ENCODE measurements at places on chromosomes 5 and 9.

GRCh38 chr5:111211341-111211740 lies 12.8 kb upstream of the CAMK4 start:
- no peak for DNase-seq

DNA sequence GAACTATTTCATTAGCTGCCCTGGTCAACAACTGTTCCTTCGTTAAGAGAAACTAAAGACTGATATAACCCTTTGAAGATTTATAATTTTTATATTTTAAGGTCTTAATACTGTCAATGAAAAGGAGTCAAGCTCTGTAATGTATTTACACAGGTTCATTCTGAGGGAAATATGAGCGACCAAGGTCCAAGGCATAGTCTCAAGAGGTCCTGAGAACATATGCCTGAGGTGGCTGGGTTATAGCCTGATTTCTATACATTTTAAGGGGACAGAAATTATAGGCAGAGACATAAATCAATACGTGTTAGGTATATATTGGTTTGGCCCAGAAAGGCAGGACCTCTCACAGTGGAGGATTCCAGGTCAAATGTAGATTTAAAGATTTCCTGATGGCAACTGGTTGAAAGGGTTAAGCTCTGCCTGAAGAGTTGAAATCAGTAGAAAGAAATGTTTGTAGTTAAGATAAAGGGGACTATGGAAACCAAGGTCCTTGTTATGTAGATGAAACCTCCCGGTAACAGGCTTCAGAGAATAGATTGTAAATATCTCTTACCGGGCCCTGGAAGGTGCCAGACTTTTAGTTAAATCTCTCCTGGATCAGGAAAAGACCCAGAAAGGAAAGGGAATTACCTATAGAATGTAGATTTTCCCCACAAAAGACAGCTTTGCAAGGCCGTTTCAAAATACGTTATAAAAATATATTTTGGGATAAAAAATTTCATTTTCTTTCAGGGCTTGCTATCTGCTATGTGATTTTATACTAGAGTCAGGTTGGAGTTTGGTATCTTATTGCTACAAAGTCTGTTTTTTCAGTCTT lies 107.3 kb upstream of the PRLR start:
- no peak for DNase-seq

- DNase-seq = no peak
Measured at GRCh38 chr5:136109453-136110135, 23.1 kb upstream of the SMAD5 start.

DNA sequence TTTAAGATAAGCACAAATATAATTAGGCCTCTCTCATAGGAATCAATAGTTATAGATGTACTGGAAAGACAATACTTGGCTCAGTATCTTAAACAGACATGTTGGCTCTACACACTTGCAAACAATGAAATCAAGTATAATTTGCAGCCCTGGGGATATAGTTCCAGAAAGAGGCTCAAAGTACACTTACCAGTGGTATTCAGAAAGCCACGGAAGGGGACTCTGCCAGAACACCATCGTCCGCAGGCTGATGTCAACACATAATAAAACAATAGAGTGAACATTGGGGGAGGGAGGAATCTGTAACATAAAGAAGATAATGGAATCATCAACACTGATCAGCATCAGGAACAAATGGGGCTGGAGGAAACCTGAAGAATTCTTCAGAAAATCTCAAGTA lies 31.2 kb upstream of the EBF1 start:
- no peak for DNase-seq

GRCh38 chr5:33888587-33888986 lies 3.2 kb downstream of the ADAMTS12 start:
- DNase-seq = no peak

GRCh38 chr9:120941046-120941770 lies 14.6 kb upstream of the TRAF1 start:
- DNase-seq = no peak

DNA sequence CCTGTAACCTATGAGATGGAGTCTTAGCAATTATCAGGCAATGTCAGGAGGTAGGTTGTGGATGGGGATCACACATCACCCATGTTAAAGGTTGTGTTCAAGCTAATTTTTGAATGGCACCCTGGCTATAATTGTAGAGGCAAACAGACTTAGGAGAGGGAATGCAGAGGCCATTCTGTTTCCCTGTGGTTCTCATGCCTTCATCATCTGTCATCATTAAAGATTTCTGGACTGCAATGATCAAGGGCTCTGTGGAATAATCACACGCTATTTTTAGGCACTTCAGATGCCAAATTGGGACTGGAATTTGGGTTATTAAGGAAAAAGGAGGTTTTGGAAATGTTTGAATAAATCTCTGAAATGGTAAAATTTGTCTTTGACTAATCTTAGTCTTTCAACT lies 1065.4 kb downstream of the TAF11L14 start:
- DNase-seq = no peak

- no peak for DNase-seq
Measured at GRCh38 chr5:94969174-94969573, 315.7 kb downstream of the MCTP1 start.

- DNase-seq = no peak
Measured at GRCh38 chr5:27316271-27316650, 277.9 kb upstream of the CDH9 start.

GRCh38 chr5:145971108-145971507 lies 34.7 kb downstream of the SH3RF2 start:
- no peak for DNase-seq

Data from activated gamma-delta T cell (primary cell).